ENCODE measurements at places on chromosomes 16 and 17.

GRCh38 chr16:88003736-88004135 is 52.5 kb downstream of the BANP start:
- DNase-seq = no peak

- no peak for DNase-seq
Observed at GRCh38 chr16:7013990-7014389, 318.7 kb upstream of the RBFOX1 start.

- peak; percentile 2 for DNase-seq
Observed at GRCh38 chr16:5490499-5490898, 392.9 kb upstream of the EEF2KMT start.

DNA sequence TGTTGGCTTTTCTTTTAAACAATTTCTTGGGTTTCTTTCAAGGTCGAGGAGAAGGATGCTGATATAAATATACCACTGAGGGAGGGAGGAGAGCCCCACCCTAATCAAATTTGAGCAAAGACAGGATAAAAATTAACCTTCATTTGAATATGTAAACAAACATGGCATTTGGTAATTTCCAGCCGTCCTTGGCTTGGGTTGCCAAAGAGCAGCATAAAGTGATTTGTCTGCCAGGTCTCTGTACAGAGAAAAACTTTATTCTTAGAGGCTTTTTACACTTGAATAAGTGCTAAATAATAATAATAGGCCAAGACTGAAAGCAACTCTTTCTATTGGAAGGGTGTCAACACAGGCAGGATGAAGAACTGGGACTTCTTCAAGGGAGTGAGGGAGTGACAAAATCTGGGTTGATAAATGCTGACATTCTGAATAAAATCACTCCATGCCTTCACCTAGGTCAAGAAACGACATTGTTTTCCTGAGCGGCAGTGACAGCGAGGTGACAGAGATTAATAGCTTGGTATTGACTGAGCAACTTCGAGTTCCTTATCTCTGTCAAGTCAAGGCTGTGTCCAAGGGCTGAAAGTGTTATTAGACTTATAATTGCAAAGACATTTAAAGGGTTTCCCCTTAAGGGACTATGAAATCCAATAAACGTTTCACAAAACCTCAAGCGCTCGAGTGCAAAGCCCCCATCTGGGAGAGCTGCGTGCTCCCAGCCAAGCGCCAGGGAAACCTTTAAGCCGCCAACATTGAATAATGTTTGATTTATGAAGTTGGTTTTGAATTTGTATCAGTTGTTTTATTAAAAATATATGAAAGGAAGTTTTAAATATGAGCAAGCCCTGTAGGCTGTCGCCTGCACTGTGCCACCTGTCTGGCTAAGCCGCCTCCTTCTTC is 269.5 kb upstream of the N4BP1 start:
- no peak for DNase-seq

DNA sequence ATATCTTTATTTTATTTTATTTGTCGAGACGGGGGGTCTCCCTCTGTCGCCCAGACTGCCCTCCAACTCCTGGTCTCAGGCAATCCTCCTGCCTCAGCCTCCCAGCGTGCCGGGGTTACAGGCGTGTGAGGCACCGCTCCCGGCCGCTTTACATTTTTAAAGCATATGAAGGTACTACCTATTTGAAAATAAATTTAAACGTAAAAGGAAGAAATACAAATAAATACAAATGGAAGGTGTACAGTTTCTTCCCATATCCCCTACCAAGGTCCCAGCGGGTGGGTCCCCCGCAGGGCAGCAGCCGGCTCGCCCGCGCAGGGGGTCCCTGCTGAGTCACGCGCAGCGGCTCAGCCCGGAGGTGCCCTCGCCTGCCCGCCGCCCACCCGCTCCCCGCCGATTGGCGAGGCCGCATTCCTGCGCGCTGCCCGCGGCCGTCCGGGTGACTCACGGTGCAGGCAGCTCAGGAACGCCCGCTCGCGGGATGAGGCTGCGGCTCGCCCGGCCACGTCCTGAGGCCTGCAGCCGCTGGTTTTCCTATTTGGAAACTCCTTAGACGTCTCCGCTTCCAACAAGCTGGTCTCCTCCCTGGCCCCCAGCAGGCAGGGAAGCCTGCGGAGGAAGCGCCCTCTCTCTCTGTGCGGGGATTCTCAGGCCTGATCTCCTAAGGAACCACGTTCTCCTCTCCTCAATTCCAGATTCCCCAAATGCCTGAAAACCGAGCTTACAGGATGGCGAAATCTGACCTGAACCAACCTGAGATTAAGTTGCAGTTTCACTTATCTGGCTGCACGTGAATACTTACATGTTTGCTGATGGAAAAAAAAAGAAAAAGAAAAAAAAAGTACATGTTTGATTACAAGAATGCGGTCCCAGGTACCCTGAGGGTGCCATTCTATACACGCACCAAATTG is 54.8 kb upstream of the MAP3K14 start:
- DNase-seq = no peak
